Caki2 (cell line): ENCODE measurements at places on chromosomes 11 and 22.

DNA sequence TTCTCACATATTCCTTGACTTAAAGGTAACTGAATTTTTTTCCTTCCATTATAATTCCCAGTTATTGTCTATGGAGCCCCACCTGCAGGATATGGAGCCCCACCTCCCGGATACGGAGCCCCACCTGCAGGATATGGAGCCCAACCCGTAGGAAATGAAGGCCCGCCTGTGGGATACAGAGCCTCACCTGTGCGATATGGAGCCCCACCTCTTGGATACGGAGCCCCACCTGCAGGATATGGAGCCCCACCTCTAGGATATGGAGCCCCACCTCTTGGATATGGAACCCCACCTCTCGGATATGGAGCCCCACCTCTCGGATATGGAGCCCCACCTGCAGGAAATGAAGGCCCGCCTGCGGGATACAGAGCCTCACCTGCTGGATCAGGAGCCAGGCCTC is 28.1 kb downstream of the WBP2NL start:
- DNase-seq = no peak

GRCh38 chr11:33185756-33186155 is 24.5 kb upstream of the CSTF3 start:
- DNase-seq = no peak

- DNase-seq = no peak
Observed at GRCh38 chr11:104096900-104097299, 60.5 kb downstream of the DDI1 start.

DNA sequence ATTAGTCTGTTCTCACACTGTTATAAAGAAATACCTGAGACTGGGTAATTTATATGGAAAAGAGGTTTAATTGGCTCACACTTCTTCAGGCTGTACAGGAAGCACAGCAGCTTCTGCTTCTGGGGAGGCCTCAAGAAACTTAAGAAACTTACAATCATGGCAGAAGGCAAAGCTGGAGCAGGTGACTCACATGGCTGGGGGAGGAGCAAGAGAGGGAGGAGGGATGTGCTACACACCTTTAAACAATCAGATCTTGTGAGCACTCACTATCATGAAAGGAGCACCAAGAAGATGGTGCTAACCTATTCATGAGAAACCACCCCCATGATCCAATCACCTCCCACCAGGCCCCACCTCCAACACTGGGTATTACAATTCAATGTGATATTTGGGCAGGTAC is 381.6 kb downstream of the ETS1 start:
- no peak for DNase-seq

GRCh38 chr22:39991159-39991860 is 3.4 kb upstream of the FAM83F start:
- no peak for DNase-seq

DNA sequence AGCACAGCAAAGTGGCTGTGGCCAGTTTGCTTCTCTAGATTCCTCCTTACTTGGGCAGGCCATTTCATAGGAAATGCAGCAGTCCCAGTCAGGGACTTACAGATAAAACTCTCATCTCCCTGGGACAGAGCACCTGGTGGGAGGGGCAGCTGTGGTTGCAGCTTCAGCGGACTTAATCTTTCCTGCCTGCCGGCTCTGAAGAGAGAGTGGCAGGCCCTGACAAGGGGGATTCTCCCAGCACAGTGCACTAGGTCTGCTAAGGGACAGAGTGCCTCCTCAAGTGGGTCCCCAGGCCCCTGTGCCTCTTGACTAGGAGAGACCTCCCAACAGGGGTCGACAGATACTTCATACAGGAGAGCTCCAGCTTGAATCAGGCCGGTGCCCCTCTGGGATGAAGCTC is 1649.1 kb downstream of the LRRC4C start:
- no peak for DNase-seq

DNA sequence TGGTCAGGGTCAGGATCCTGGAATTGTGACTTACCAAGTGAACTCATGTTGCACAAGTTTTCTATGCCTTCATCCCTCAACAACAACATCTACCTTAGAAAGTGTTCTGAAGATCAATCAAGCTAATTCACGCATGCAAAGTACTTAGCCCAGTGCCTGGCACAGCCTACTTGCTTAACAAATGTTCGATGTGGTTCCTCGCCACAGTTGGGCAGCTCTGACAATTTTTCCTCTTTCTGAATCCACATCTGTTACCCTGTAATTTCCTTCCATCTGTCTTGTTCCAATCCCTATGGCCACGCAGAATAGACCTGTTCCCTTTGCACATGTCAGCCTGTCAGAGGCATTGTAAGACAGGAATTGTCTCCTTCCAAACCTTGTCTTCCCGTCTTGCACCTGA is 1415.2 kb downstream of the TBC1D22A start:
- DNase-seq = no peak

- DNase-seq = no peak
Observed at GRCh38 chr11:334264-334994, 13.8 kb upstream of the IFITM3 start.

DNA sequence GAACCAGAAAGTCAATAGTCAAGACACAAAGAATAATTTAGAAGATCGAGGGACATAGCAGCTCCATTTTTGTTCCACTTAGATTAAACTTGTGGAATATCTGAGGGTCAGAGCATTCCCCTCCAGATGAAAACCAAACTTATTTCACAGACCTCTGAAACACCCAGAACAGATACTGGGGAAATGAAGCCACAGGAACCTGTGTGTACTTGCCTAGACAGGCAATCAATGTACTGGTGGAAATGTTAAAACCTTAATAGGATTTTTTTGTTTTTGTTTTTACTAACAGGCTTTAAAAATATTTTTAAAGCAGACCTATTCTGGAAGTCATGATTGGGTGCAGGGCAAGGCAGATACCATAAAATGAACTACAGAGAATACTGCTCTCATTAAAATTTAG is 4.1 kb upstream of the FAR1 start:
- no peak for DNase-seq

DNA sequence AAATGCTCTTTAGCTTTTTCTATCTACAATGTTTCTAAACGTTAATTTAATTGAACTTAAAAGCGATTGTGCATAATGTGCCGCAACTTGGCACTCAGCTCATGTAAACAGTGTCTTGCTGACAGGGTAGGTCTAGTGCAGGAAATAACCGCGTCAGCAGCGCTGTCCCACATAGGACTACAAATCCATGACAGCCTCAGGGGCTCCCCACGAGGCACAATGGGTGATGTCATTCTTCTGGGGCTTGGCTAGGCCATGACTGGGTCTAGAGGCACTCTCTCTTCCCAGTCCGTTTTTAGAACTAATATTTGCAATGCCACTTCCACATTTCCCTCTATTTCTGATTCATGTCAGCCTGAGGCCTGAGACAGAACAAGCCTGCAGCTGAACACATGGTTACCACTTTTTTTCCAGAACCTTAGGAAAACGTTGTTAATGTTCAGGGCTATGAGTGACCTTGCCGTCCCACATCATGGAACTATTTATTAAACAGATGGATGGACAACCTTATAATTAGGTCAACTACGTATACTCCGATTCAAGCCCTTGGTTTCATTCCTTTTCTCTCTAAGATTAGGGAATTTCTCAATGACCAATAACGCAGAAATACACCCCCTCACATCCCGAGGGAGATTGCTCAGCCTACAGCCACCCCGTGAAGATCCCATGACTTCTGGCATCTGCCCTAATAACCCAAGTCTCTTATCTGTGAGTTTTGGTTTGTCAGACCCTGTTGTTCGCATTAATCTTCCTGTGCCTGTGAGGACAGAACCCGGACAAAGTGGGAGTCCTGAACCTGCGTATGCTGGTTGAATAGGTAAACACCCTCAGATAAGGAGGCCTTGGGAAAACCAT is 19.4 kb upstream of the SNX32 start:
- DNase-seq = no peak

- no peak for DNase-seq
Observed at GRCh38 chr22:25953919-25954318, 211.9 kb downstream of the MYO18B start.

DNA sequence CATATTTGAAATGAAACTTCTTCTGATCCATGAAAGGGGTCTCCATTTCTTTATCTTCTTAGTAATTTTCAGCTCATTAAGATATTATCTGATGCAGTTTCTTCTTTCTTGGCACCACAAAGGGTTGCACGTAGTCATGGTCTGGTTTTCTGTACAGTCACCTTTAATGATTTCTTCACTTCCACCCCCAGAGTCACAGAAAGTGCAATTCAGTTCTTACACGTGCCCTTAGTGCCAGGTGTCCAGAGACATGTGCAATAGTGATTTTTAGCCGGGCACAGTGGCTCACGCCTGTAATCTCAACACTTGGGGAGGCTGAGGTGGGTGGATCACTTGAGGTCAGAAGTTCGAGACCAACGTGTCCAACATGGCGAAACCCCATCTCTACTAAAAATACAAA is 202.8 kb upstream of the MTNR1B start:
- no peak for DNase-seq

DNA sequence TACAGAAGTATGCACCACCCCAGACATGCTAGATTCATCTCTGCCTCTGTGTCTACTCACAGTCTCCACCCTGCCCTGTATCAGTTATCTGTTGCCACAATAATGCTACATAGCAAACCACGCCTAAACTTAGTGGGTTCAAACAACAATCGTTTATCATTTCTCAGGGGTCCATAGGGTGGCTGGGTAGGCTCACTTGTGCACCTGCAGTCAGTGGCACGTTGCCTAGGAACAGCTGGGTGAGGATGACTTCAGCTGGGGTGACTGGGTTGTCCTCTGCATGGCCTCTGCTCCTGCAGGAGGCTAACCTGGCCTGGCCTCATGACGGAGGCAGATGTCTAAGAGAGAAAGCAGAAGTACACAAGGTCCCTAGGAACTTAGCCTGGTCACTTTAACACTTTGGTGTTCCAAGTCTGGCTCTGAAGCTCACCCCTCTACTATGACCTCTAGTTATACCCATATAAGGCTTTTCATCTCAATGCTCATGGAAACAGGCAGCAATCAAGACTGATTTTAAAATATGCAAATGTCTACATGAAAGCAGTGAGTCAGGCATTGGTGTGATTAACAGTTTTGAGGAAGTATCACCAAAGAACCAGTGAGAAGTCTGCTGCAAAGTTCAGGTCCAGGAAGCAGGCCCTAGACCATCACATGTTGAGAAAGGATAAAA is 10.7 kb downstream of the OLFML1 start:
- no peak for DNase-seq

DNA sequence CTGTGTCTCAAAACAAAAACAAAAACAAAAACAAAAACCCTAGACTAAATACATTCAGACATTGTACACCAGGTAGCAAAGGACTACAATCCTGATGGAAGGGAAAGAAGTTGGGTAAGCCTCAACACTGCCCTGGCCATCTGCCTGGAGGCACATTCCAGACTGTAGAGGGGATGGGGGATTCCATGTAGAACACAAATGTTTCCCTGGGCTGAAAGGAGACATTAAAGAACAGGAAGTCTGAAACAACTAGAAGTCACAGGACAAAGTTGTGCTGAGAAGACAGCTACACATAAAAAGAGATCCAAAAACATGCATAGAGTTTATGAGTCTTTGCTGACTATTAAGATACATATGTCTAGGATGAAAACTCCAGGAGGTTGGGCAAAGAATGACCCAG is 83.9 kb downstream of the RRAS2 start:
- no peak for DNase-seq

DNA sequence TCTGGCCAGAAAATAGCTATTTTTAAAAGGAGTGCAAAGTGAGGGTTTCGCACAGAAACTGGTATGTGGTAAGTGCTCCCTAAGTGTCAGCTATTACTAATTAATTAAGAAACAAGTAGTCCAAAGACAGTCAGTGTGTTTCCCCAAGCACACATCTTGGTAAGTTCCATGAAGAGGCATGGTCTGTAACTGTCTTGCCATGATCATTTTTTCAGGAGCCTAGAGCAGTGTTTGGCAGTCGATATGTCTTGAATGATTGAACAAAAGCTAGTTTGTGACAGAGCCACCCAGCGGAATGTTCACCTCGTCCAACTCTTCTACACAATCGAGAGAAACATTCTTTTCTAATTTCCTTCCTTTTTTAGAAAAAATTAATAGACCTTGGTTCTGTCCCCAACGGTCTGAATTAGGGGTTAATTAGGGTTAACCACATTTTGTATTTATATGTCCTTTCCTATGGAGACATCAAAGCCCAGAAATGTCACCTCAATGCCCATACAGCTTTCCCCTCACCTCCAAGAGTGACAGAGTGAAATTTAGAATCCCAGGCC is 57.6 kb upstream of the FTH1 start:
- DNase-seq = no peak

GRCh38 chr11:78732246-78732645 is 157.6 kb upstream of the NARS2 start:
- DNase-seq = no peak
